COR-L47 (cell line): ENCODE measurements at places on chromosomes 1 and 21.

DNA sequence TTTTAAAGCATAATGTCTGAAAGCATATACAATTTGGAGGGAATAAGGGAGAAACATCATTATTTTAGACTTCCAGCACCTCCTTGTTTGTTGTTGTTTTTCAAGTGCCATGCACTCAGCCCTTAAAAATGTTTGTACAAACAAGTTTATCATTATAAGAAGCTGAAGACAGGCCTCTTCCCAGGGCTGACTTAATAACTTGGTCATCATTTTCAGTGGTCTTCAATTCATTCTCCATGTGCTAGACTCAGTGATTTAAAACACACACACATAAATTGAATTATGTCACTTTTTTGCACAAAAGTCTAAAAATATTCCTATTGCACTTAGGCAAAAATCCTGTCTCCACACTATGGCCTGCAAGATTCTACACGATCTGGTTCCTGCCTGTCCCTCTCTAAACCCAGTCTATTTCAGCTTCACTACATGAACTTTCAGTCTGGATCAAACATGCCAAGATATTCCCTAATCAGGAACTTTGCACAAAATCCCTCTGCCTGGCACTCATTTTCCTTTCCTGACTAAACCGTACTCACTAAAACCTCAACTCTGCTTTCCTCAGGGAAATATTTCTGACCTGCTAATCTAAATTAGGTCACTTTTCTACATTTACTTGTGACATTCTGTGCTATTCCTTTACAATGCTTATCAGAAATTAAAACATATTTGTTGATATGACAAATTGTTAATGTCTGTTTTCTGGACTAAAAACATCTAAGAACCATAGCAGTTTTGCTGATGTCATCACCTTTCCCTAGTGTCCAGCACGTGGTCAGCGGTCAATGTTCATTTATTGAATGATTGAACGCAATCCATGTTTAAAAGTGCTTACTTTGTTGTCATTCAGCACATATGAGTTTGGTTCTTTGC is 14.8 kb upstream of the GBP5 start:
- DNase-seq, result no peak

DNA sequence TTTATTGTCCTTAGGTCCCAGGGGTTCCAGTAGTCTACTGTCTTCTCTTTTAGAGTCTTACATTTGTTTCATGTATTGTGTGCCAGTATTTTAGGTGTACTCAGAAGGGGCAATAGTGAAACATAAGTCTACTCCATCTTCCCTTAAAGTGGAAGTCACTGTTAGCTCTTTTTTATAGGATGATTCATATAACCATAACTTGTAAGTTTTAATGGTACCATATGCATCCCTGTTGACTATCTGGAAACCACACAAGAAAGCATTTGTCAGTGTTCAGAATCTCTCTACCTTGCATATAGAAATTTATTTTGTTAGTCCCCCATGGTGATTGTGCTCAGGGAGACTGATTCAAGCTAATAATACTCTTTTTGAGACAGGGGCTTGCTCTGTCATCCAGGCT is 149.9 kb downstream of the HS2ST1 start:
- no peak for DNase-seq

DNA sequence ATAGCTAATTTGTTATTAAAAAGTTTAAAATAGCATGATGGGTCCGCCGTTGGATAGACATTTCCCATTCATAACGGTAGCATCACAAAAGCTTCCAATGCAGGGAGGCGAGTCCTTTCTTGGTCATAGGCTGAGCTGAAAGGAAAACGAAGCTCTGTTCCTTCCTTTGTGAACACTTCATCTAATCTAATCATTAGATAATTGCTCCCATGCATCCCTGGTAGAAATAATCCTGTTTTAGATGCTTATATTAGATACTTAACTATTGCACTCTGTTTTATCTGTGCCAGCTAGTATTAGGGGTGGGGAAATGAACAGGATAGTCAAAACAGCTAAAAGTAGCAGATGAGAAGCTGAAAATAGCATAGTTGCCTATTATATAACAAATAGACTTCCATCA is 215.0 kb downstream of the SLC35F3 start:
- DNase-seq, result no peak

- DNase-seq, result no peak
Observed at GRCh38 chr1:39900662-39901463, 854 bp downstream of the MYCL start.

DNA sequence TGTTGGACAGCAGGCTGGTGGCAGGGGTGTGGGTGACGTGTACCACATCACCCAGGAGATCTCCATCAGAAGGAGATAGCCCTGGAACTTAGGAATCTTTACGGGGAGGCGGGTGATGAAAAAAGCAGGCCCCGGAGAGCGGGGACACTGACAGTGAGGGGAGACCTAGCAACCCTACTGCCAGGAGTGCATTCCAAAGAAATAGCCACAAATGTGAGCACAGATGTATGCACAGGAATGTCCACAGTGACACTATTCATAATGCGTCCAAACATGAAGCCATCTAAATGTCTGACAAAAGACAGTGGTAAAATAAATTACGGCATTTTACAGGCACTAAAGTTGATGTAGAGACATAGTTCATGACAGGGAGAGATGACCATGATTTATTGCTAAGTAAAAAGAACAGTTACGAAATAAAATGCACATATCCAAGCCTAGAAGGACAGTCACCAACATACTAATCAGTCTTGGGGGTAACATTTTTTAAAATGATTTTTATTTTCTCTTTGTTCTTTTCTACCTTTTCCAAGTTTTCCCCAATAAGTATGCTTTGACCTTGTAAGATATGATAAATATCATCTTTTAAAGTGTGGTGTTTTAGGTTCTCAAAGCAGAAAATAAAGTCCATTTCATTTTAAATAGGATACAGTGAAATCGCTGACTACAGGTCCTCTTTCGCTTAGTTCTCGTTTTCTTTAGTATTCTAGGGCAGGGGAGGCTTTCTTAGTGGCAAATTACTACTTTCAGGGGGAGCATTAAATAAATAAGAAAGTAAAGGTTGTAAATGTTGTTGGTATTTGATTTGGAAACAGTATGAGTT is 21.3 kb downstream of the CD247 start:
- no peak for DNase-seq

DNA sequence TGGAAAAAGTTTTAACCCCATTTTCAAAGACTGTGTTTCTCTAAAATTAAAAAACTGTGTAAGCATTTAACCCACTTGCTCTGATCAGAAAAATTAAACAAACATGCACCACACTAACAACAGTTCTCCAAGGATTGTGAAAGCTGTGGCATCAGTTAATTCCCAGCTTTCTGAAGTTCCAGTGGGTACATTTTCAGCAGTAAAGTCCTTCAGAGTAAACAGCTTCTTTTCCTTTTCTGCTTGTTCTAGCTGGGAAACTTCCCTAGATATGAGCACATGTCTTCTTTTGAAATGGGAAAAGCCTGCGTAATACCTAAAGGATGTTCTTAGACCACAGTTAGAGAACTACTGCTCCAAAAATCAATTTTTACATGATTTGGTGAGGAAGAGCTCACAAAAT is 11.1 kb downstream of the PRRX1 start:
- no peak for DNase-seq

DNA sequence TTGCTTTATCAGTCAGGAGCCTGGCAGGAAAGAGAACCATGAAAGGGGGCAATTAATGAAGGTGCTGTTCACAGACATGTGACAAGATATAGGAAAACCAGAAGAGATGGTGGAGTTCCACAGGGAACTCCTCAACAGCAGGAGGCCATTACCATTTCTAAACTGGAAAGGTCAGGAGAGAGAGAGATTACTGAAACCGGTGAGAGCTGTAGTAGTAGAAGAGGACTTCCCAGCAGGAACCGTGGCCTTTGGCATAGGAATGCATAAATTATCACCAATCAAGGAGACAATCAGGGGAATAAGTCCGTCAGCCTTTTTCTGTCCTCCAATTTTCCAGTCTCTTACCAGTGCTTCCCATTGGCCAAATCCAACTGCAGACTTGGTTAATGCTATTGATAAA is 23.0 kb upstream of the ABCD3 start:
- DNase-seq, result no peak

GRCh38 chr1:119373465-119373864 is 4.9 kb downstream of the HAO2 start:
- DNase-seq, result no peak

DNA sequence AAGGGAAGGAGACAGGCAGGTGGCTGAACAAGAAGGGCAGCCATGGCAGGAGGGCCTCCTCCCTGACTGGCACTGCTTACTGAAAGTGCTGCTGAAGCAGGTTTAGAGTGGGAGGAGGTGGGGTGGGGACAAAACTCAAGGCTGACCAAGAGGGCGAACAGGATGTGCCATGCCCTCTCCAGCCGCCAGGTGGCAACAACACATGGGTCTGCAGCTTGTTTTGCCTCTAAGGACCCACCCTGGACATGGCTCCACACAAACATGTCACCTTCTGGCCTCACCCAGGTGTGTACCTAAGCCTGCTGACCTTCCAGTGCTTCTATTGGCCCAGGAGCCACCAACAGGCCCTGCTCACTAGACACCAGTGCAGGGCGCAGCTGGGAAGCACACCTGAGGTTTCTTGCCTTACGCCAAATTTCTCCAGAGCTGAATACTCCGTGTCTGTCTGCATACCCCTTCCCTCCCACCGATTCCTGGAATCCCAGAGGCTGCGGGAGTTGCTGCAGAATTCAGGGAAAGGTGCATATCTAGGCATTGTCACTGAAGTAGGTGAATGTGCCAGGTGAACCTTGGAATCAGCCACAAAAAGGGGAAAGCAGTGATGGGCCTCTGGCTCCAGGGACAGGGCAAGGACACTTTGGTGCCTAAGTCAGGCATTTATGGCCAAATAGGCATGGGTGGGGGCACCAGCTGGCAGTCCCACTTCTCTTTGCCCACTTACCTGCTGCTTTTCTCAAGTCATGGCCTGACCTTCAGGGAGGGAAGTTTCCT is 5.3 kb downstream of the PSRC1 start:
- DNase-seq, result peak; percentile 57

DNA sequence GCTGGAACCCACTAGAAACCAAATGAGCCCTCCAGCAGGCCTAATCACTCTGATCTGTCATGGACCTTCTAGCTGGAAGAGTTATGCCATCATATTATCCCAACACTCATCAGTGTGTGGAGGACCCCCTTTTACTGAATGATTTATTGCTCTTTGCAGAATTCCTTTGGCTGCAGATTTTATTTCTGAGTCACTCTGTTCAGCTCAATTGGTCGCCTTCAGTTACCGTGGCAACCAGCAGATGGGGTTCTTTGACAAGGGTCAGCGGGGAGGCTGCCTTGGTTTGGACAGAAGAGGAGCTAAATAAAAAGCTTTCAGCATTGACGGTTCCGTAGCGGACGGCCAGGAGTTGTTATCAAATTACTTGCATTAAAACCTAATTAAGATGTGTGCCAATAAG is 220.1 kb downstream of the SDCCAG8 start:
- DNase-seq, result no peak

- DNase-seq, result no peak
Observed at GRCh38 chr1:30036229-30036547, 687.2 kb downstream of the MATN1 start.

GRCh38 chr1:192265516-192266173 is 51.1 kb upstream of the RGS21 start:
- no peak for DNase-seq

- DNase-seq, result no peak
Observed at GRCh38 chr1:6521536-6521935, 30.1 kb upstream of the PLEKHG5 start.

DNA sequence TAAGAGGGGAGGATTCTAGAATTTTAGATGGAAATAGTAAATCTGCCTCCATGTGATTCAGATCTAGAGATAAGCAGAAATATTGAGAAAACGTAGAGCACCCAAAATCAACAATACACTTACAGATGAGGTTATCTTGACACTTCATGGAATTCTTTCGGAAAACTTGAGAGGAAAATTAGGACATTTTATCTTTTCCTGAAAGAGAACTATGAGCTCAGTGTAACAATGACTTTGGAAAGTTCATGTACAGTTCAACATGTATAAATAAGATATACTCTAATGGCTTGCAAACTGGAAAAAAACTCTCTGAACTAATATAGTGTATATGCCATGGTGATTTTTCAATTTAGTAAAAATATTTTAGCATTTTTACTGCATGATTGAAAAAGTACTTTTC is 338.1 kb upstream of the NEGR1 start:
- DNase-seq, result no peak

GRCh38 chr1:103447471-103447870 is 78.0 kb upstream of the RNPC3 start:
- no peak for DNase-seq

GRCh38 chr1:203475012-203475981 is at the start of gene PRELP:
TSS of gene PRELP (plus strand) at chr1:203475806. CDS start at chr1:203483185, 7,379 bp downstream.
- DNase-seq, result peak; percentile 23

GRCh38 chr21:43333298-43334062 is 93.5 kb downstream of the SIK1 start:
- peak; percentile 33 for DNase-seq

DNA sequence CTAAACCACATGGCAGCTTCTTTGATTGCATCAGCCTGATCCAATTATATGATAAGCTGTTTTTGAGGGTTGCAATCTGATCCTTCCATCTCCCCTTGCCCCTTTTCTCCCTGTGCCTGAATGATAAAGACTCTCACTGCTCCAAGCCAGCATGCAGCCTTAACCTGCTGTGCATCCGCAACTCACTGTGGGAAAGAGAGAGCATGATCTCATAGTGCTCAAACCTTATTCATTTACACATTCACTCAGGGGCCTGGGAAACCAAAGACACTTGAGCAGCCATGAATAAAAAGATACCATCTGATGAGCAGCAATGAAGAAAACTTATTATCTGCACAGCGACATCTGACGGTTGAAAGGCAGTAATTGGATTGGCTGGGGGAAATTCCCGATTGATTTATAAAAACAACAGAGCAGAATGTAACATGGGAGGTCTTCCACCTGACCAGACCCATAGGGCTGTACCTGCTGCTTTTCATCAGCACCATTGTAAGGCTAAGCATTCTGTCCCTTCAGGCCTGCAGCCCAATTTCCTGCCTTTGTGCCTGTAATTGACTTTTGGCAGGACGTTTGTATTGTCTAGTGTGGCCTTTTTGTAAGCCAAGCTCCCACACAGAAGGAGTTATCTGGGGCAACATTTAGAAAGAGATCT is 62.5 kb downstream of the KIAA0040 start:
- no peak for DNase-seq

GRCh38 chr1:10765734-10766478 is 30.5 kb downstream of the CASZ1 start:
- DNase-seq, result peak; percentile 93

- DNase-seq, result no peak
Observed at GRCh38 chr21:41199588-41199987, 31.6 kb downstream of the BACE2 start.

- DNase-seq, result no peak
Observed at GRCh38 chr1:145916745-145917144, 1.8 kb downstream of the PEX11B start.

- DNase-seq, result peak; percentile 97
Observed at GRCh38 chr21:26115305-26115704, 55.3 kb downstream of the APP start.

GRCh38 chr1:43979528-43980254 is 681 bp downstream of the B4GALT2 start:
- DNase-seq, result no peak
